ENCODE measurements at places on chromosomes 2 and 18.

GRCh38 chr2:157267476-157267875 lies 10.0 kb downstream of the GALNT5 start:
- no peak for DNase-seq

- no peak for DNase-seq
Observed at GRCh38 chr2:23531881-23532280, 146.9 kb downstream of the KLHL29 start.

- DNase-seq = no peak
Observed at GRCh38 chr2:178980815-178981214, 69.1 kb downstream of the CCDC141 start.

DNA sequence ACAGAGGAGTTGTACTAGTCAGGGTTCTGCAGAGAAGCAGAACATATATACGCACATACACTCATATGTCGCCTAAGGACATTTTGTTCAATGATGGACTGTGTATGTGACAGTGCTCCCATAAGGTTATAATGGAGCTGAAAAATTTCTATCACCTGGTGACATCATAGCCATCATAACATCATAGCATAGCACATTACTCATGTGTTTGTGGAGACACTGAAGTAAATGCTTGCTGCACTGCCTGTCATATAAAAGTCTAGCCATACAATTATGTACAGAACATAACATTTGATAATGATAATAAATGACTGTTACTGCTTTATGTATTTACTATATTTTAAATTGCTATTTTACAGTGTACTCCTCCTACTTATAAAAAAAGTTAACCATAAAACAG lies 83.1 kb downstream of the TSN start:
- DNase-seq = no peak

GRCh38 chr2:127614246-127614645 lies 31.7 kb upstream of the GPR17 start:
- DNase-seq = no peak

- DNase-seq = no peak
Observed at GRCh38 chr2:238259061-238260020, 19.5 kb upstream of the HES6 start.

DNA sequence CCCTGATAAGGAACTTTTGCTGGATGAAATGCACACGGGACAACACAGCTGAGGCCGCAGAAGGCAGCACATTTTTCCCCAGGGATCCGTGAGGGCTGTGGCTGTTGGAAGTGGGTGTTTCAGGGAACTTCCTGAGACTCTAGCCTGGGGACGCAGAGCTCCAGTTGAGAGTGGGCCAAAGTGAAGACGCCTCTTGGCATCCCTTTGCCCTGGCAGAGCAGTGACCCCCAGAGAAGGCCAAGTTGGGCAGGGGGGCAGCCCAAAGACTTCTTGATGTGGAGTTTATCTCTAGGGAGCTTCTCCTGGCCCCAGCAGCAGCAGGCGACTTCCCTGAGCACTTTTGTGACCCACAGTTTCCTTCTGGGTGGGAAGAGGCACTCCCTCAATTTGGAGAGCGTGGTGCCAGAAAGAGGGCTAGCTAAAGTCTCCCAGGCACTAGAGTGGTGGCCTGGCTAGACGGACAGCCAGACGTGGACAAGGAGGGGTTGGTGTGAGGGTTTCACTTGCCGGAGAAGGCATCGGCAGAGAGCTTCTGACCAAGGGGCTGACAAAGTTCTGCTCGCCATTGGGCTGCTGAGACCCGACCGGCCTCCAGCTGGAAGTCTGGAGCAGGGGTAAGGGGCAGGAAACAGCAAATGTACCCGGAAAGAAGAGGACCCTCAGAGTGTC lies 108.8 kb downstream of the ACKR3 start:
- no peak for DNase-seq

GRCh38 chr18:7158216-7158615 lies 40.6 kb upstream of the LAMA1 start:
- no peak for DNase-seq

DNA sequence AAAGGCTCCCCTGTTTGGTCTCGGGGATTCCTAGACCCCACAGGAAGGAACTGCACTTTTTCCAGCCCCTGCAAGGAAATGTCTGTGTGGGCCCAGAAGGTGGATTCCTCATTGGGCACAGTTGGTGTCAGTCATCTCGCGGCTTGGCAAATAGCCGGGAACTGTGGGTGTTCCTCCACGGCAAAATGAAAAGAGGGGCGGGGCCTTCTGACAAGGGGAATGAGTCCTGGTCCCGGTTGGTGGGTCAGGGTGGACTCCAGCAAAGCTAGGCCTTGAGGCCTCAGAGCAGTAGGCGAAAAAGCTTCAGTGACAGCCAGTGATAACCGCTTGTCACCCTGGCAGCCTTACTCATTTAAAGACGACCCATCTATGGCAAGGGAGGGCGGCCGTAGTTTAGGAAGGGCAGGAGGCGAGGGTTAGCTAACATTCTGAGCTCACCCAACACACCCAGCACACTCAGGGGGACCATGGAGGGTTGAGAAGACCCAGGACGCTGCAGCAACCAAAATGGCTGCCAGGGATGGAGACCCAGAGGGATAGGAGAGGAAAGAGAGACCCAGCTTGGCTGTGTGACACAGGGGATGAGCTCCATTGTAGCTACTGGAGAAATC lies 16.5 kb downstream of the SLC4A3 start:
- no peak for DNase-seq

DNA sequence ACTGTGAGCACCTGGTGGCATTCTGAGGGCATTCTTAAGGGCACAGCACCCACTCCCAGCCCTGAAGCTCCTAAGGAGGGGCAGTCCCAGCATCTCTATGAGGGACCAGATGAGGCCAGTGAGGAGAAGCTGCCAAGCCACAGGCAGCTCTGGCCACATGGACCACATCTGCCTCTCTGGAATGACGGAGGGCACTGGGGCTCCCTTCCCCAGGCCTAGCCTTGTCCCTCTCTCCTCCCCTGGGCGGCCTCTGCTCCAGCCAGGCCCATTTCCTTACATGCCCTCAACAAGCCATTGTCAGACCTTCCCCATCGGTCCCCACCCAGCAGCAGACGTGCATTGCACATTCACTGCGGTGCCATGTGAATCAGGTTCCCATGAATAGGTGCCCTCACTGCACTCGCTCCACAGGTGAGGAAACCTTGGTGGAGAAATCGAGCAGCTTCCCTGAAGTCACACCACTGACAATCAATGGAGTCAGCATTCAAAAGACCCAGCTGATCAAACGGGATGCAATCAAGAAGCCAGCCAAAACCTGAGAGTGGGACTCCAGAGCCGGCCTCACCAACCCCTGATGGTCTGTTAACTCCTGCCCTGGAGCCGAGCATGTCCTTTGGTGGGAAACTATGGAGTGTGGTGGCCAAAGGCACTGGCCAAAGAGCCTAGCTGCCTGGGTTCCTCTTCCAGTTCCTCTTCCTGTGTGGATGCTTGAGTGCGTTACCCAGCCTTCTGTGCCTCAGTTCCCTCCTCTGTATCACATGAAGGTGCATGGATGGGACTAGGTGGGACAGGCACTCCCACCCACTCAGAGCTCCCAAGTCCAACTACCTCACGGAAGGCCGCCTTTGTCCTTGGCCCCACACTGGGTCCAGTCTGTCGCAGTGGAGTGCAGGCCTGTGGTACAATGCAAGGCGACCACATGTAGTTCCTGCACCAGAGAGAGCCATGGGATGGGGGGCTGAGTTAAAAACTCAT lies 147.3 kb downstream of the ZFP36L2 start:
- no peak for DNase-seq

DNA sequence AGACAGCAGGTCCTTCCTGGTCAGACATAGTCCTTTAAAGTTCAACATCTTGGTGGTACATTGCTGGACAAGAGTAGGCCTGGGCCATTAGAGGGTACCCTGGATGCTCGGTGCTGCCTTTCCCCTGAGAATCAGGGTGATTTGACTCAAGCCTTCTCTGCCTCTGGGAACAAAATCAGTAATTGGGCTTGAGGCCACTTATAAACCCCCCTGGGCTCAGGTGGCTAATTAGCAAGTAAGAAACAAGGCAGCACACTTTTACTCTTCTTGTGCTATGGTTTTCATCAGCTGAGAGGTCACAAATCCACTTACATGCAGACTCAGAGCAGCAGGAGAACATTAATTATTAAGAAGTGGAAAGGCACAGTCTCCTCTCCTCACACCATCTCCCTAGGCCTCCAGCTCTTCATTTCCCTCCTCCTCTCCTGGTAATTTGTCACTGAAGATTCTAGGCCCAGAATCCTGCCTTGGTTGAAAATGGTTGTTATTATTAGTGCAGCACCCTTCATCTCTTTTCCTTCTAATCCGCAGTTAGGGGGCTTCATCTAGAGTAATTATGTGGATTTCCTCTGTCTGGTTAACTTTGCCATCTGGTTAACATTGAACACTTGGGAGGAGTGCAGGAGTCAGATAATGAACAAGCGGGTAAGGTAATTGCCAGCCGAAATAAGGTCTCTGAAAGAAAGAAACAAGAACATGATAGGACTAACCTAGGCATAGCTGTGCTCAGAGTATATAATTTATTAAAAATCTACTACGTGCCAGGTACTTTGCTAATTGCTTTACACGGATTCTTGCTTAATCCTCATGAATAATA lies 29.7 kb upstream of the CASP10 start:
- DNase-seq = no peak

GRCh38 chr2:217789003-217789735 lies 213.6 kb downstream of the TNS1 start:
- DNase-seq = peak; percentile 31

- no peak for DNase-seq
Observed at GRCh38 chr2:61327173-61327572, 143.7 kb downstream of the USP34 start.

DNA sequence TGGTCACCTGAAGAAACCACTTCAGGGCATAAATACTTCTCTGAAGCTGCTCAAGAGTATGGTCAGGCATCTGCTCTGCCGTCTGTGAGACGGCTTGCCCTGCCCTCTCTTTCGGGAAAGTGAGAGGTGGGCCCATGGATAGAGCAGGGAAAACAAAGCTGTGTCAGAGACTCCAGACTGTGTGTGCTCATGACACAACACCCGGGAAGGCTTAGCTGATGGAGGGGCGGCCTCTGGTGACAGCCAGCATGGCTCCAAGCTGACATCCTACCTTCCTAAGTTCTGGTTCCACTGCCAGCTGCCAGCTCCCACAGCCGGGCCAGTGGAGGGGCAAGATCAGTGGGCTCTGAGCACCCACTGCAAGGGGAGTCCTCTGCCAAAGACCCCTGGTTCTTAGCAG lies 215.3 kb downstream of the ANKRD30B start:
- DNase-seq = no peak

GRCh38 chr2:13858626-13859025 lies 773.9 kb upstream of the LRATD1 start:
- no peak for DNase-seq

DNA sequence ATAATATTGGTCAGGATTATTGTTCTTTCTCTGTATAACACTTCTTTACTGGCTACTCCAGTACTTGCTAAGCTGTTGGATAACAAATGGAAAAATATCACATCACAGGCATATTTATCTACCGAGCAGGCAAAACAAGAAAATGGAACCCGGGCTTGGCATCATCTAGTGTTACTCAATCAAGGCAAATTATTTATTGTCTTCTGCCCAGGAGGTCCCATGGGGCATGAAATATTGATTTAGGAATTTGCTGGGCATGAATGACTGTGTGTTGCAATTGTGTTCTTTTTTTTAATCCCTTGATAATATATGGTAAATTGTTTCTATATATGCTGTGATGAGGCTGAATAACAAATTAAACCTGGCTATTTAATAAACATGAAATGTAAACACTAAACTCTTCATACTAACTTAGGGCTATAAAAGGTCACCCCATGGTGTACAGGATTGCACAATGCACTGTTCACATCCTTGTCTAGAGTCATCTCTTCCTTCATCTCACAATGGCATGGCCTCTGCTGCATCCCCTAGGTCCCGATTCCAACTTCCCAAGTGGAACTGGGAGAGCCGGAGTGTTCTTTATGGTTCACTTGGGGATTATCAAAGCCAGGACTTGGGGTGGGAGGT lies 2.2 kb upstream of the PARD3B start:
- no peak for DNase-seq

- no peak for DNase-seq
Observed at GRCh38 chr18:65021021-65021420, 729.8 kb upstream of the CDH7 start.

GRCh38 chr18:45852631-45853030 lies 27.2 kb downstream of the SIGLEC15 start:
- DNase-seq = no peak

DNA sequence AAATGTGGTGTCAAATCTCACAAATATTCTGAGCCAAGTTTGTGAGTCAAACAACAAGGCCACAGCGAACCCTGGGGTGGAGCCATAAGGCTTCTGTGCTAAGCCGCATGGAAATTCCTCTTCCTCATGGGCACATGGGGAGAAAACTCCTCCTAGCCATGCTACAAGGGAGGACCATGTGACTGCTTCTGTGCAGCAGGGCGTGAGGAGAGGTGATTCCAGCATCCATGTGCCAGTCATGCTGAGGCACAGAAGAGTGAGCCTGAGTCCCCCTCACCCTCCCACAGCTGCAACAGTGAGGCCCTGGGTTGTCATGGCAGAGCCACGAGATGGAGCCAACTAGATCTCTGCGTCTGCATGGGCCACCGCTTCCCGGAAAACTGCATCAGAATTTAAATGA lies 488.8 kb upstream of the RAB6C start:
- no peak for DNase-seq

- peak; percentile 13 for DNase-seq
Observed at GRCh38 chr2:205680067-205680466, 2.2 kb upstream of the NRP2 start.

DNA sequence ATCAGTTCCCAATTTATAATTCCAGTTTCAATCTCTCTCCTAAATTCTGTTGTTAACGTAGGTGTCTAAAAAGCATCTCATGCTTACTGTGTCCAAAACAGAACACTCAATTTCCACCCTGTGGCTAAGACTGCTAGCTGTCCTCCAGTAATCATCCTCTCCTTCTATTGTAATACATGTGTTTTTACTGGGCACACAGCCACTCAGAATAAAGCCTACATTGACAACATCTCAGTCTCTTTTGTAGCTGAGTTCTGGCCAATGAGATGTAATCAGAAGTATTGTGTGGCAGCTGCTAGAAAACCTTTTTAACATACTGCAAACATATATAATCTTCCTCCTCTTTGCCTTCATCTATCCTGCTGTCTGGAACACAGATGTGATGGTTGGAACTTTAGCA lies 29.4 kb upstream of the TSPYL6 start:
- no peak for DNase-seq

- DNase-seq = no peak
Observed at GRCh38 chr2:173830170-173830569, 135.0 kb downstream of the SP3 start.

Measured in NCI-H2029 (cell line).